ENCODE measurements at places on chromosomes 12 and 14. TPM values are rescaled to one million over a fixed set of nuclear protein-coding genes. Genes with fewer than 3 reads are reported as not detected.

SRSF5 gene
- total RNA-seq, result 259 TPM

DNA sequence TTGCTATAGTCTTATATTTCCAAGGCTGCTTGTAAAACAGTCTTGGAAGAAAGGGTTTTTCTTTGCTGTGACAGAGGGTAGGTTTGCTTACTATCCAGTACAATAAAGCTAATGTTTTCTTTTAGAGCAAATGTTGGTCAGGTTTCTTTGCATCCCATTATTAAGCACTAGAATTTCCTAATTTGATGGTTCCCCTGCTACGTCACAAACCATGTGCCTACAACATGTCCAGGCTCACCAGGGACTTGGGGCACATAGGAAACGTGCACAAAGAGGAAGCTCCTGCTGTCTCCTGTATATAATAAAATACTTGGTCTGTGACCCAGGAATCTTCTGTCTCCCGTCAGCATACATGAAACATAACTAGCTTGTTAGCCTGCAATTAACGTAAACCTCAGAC lies 486.3 kb upstream of the LRFN5 start:
- DNase-seq, result no peak

DNA sequence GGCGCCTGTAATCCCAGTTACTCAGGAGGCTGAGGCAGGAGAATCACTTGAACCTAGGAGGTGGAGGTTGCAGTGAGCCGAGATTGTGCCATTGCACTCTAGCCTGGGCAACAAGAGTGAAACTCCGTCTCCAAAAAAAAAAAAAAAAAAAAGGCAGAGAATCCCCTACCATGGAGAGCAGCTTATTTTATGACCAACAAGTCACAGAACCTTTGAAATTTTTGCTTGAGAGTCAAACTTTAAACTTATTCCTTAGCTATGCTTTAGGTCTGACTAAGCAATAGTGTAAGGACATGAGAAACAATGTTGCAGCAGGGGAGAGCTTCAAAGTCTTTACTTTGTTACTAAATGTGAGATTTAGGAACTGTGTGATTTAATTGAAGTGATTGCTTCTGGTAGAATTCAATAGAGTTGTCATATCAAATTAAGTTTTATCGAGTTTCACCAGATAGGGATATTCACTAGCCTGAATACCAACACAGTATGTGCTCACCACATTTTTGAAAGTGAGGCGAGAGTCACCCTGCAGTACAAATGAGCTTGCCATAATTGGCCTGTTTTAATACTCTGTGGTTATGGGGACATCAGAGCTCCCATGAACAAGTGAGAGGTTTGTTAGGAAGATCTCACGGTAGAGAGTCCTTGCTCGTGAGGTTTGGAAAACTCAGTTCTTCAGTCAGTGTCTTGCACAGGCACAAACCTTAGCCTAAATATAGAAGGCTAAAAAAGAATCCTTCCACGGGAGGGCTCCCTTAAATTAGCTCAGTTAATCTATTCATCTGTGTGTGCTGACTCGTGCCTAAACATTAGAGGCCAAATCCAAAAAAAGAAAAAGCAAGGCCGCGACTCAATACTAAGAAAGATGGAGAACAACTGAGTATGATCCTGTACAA lies 108.6 kb downstream of the SAMD4A start:
- no peak for DNase-seq

GRCh38 chr12:121376754-121377697 lies 22.9 kb upstream of the RNF34 start:
- DNase-seq, result no peak

- DNase-seq, result no peak
Observed at GRCh38 chr12:4769073-4769472, 48.9 kb downstream of the GALNT8 start.

DNA sequence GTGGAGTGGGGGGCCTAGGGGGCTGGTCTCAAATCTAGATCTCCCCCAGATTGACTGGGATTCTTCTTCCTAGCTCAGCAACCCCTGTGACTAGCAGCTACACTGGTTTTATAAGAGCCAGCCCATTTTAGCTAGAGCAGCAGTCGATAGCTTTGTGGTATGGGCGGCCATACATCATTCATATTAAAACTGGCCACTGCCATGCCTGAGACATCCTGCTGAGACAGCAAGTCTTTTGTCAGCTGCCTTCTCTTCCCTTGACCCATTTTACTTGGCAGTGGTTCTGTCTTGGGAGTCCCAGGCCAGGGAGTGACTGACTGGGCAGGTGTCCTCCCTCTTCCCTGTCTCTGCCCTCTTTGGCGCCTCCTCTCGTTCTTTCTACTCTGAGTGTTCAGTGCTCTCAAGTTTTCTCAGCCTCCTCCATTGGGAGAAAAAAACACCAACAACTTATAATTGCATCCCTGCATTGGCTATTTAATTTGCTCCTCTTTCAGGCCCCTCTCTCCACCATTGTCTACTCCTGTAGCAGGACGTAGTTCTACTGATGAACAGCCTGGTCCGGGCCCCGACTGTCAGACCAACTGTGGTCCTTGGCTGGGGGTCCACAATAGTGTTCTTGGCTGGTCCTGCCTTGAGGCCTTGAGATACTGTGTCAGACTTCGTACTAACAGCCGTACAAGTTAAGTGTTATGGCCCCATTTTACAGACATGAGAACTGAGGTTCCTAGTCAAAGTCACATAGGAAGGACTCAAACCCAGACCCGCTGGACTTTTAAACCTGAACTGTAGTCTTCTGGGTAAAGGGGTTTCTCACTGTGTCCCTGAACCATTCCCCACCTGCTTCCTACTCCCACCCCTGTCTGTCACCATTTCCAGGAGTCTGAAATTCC lies 18.3 kb upstream of the JDP2 start:
- no peak for DNase-seq

DNA sequence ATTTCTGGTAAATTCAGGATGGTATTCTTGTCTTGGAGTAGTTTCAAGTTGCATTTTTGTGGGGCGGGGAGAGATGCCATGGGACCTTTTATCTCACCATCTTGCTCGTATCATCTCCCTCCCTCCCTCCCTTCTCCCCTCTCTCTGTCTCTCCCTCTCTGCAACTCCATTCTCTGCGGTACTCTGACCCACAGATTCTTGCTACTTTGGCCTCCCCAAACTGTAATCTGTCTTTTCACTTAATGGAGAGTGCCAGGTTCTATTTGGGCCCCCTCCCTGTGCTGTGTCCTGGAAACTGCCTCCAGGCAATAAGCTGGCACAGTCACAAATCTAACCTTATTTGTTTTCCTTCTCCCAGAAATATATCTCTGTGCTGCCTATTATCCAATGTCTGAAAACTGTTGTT lies 175.2 kb downstream of the PAWR start:
- no peak for DNase-seq

- DNase-seq, result no peak
Observed at GRCh38 chr14:66993512-66993911, 195.7 kb upstream of the GARIN2 start.
